ENCODE measurements at places on chromosomes 7 and 10.

- DNase-seq = no peak
Observed at GRCh38 chr10:99534939-99535763, 2.4 kb downstream of the NKX2-3 start.

GRCh38 chr7:79357101-79357500, 96.4 kb downstream of the MAGI2 start:
- DNase-seq = no peak

DNA sequence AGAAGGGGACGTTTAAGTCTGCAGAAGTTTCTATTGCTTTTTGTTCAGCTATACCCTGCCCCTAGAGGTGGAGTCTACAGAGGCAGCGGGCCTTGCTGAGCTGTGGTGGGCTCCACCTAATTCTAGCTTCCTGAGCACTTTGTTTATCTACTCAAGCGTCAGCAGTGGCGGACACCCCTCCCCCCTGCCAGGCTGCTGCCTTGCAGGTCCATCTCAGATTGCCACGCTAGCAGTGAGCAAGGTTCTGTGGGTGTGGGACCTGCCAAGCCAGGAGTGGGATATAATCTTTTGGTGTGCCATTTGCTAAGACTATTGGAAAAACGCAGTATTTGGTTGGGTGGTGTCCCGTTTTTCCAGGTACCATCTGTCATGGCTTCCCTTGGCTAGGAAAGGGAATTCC, 147.3 kb upstream of the PRPS1L1 start:
- no peak for DNase-seq

- DNase-seq = no peak
Observed at GRCh38 chr7:104206841-104207240, 972 bp downstream of the ORC5 start.

DNA sequence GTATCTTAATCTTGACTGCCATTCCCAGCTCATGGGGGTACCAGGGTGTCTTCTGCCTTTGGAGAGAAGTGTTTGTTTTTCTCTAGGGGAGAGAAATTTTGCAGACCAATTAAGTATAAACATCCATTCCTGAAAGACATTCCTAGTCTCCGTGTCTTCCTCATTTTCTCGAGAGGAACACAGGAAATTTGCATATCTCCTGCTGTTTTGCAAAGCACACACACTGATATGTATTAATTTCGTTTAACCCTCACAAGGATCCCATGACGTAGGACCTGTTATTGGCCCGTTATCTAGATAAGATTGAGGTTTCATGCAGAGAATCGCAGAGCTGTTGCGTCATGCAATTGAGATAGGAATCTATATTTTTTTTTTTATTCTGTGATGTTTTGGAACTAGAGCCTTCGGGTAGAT, 944 bp downstream of the RHBDD2 start:
- DNase-seq = no peak

DNA sequence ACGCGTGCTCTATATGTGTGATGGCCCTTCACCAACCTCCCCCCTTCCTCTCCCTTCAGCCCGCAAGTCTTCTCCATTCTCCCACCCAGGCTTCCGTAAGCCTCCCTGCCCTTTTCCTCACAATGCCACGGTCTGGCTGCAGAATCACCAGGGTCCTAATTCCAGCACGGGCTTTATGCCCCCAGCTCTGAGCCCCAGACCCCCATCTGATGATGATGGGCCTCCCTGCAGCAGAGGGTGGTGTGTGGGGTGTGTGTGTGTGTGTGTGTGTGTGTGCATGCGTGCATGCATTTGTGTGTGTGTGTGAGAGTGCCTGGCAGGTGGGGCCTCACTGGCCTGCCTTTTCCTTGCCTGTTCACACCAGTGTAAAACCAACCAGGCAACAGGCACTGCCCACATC, 109.9 kb downstream of the OAT start:
- DNase-seq = no peak

- no peak for DNase-seq
Observed at GRCh38 chr7:155488483-155489127, 30.7 kb downstream of the EN2 start.

GRCh38 chr10:8158193-8159071, 103.9 kb downstream of the GATA3 start:
- no peak for DNase-seq

DNA sequence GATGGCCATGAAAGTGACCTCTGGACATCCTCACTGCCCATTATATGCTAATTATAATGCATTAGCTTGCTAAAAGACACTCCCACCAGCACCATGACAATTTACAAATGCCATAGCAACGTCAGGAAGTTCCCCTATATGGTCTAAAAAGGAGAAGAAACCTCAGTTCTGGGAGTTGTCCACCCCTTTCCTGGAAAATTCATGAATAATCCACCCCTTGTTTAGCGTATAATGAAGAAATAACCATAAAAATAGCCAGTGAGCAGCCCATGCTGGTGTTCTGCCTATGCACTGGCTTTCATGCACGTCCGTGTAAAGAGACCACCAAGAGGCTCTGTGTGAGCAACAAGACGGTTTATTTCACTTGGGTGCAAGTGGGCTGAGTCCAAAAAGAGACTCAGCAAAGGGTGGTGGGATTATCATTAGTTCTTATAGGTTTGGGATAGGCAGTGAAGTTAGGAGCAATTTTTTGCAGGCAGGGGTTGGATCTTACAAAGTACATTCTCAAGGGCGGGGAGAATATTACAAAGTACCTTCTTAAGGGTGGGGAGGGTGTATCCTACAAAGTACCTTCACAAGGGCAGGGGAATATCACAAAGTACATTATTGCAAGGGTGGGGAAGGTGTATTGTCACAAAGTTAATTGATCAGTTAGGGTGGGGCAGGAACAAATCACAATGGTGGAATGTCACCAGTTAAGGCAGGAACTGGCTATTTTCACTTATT, 45.6 kb downstream of the LBX1 start:
- no peak for DNase-seq

- DNase-seq = no peak
Observed at GRCh38 chr10:87674943-87675342, 15.3 kb downstream of the PAPSS2 start.

DNA sequence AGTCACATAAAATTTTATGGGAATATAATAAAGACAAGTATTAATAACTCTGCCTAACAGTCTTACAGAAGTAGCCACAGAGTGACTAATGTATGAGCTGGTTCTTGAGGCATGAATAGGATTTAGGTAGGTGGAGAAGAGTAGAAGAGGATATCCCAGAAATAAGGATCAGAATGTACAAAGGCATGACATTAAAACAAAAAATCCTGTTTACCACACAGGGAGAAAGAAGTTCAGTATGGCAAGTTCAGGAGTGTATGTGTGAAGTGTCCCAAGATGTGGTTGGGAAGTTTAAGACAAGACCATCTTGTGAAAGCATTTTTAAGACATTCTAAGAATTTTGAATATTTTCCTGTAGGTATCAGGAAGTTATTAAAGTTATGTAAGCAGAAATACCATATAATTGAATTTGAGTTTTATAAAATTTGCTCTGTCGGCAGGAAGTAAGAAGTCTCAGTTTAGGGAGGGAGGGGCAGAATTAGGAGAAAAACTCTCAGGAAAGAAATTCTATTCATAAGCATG, 64.7 kb upstream of the CAV2 start:
- no peak for DNase-seq

GRCh38 chr10:122261584-122261983, 9.5 kb upstream of the BTBD16 start:
- no peak for DNase-seq

DNA sequence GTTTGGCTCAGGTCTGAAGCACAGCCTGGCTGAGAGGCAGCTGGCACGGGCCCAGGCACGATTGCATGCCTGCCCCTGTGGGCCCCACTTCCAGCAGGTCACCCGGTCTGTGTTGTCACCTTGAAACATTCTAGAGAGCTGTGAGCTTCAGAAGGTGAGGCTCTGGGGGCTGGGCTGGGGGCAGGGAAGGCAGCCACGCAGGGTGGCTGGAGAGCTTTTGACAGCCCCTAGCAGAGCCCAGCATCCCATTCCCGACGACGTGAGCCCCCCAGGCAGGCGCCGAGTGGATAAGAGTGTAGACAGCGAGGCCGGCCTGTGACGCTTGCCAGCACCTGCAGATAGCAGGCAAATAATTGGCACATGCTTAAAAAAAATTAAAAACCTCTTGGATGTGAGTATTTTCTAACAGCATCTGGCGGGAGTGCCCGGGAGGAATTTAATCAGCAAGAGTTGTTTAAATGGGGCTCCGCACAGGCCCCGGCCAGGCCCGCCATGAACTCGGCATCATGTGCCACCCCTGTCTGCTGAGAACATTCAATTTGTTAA, 212.0 kb upstream of the TBX20 start:
- DNase-seq = no peak

DNA sequence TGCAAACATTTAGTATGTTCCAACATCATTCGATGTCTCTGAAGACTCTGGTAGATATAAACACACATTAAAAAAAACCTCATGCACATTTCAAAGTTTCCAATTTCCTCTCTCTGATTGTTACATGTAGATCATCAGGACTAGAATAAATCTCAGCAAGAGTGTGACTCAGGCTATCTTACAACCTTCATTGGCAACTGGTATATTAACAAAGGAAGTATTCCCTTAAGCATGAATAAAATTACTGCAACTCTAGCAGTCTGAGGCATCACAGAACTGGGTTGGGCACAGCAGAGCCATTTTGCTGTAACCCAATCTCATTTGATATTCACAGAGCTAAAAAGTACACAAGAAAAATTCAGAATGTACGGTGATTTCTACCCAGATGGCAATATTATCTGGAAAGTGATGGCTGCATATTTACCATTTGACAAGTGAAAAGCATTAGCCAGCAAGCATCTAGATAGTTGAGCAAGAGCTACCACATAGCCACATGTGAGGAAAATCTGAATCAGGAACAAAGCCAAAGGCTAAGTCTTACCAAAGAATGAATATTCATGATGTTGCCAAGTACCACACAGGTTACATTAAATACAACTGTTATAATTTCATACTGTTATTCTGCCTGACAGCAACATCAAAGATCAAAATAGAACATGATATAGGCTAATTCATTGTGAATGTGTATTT, 232.2 kb downstream of the CRPPA start:
- no peak for DNase-seq

DNA sequence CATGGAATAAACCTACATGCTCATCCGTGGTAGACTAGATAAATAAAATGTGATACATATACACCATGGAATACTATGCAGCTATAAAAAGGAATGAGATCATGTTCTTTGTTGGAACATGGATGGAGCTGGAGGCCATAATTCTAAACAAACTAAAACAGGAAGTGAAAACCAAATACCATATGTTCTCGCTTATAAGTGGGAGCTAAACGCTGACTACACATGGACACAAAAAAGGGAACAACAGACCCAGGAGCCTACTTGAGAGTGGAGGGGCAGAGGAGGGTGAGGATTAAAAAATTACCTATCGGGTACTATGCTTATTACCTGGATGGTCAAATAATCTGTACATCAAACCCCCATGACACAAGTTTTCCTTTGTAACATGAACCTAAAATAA, 68.7 kb upstream of the SEC61G start:
- DNase-seq = no peak

- DNase-seq = no peak
Observed at GRCh38 chr10:3780771-3781467, 4.1 kb downstream of the KLF6 start.

DNA sequence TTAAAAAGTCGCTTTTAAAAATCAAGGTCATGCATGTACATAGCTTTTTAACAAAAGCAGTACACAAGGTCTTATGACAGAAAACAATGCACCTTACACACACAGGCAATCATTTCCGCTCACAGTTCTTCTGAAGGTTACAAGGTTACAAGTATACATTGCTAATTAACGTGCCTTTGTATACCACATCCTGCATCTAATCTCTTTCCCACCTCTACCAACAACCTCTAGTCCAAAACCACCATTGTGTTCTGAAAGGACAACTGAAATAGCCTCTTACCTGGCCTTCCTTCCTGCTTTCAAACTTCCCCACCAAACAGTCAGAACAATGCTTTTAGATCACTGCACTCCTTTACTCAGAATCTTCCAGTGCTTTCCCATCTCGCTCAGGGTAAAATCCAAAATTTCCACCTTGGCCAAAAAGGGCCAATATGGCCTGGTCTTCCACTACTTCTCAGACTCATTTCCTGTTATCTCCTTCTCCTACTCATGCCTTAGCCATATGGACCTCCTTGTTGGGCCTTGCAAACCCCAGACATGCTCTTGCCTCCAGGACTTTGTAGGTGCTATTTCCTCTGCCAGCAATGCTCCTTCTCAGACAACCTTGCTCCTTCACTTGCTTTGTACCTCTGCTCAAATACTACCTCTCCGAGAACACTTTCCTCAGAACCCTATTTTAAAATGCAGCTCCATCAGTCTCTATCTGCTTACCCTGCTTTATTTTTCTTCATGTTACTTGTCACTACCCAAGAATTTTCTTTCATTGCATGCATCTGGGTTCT, 205.4 kb downstream of the DNAJC1 start:
- no peak for DNase-seq

GRCh38 chr7:95018021-95018420, 110.6 kb downstream of the PPP1R9A start:
- no peak for DNase-seq

Data from stimulated activated CD8-positive, alpha-beta memory T cell treated with anti-CD3 and anti-CD28 coated beads, Interleukin-4, amount 100 ng/mL, for 1 hour (primary cell).